ENCODE measurements at places on chromosomes 5 and 9.
A peak's percentile ranks its signal among the peaks of the same experiment; 100 is the strongest.

DNA sequence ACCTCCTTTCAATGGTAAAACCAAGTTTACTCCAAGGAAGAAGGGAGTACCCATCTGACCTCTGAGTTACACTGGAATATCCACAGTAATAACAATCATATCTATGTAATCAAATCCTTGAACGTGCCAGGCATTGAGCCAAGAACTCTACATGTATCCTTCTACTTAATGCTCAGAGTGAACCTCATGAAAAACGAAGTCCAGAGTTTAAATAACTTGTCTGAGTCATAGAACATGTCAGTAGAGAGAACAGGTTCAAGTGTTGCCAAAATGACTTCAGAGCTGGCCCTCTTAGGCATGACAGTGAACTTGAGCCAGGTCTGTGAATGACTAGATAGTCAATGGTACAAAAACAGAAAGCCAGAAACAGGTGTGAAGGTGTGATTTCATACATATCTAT lies 164.1 kb upstream of the ZNF618 start:
- no peak for DNase-seq

GRCh38 chr5:124538191-124538590 lies 208.2 kb downstream of the ZNF608 start:
- no peak for DNase-seq

DNA sequence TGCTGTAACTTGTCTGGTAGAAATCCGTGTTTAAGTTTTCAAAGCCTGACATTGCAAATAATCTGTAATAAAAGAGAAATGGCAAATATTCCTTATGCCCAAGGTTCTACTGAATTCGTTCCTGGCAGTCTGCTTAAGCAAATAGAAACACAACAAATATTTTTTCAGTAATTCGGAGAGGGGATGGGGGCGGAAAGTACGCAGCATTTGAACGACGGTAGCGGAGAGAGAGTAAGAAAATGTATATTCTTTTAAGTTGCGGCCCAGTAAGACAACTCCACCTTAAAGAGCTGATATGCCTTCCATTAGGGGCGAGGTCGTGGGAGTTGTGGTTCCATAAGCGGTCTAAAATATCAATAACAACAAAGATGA lies 569 bp downstream of the YIPF5 start:
- DNase-seq: no peak

DNA sequence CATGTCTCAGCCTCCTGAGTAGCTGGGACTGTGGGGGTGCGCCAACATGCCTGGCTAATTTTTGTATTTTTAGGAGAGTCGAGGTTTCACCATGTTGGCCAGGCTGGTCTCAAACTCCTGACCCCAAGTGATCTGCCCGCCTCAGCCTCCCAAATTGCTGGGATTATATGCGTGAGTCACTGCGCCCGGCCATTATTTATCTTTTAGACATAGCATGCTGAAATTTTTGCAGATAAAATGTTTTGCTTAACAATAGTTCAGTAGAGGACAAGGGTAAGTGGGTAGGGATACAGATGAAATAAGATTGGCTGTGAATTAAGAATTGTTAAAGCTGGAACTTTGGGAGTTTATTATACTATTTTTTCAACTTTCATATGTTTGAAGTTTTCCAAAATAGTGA lies 150.8 kb upstream of the GRHPR start:
- DNase-seq: no peak

GRCh38 chr9:8101607-8102006 lies 302.0 kb upstream of the DMAC1 start:
- DNase-seq: no peak

DNA sequence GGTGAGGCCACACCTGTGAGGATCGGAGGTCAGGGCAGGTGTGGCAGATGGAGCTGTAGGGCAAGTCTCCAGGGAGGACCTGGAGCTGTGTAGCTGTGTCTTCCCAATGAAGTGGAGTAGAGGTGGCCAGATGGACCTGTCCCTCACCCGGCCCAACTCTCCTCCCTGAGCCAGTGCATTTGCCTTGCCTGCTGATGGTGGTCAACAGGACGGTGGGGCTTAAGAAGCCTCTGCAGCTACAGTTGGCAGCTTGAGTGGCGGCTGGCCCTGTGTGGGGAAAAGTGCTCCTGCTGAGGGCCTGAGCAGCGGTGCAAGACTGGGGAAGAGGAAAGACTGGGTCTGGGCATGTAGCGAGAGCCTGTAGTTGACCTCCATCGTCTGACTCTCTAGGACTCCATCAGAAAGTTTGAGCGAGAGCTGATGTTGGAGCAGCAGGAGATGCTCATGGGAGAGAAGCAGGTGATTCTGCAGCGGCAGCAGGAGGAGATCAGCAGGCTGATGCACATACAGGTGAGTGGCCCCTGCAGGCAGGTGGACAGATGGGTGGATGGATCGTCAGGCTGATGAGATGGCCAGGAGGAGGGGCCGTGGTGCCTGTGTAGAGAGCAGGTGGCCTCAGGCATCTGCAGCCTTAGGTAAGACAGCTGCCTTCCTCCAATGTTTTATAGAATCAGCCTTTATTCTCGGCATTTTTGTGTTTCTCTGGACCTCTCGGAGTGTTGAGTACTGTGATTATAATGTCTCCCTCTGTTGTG lies 24.9 kb downstream of the PITX1 start:
- DNase-seq: no peak

- DNase-seq: no peak
Observed at GRCh38 chr5:61755726-61756222, 423.7 kb downstream of the ZSWIM6 start.

- no peak for DNase-seq
Observed at GRCh38 chr9:126618585-126619360, 5.0 kb downstream of the LMX1B start.

GRCh38 chr5:92713335-92713743 lies 867.7 kb downstream of the NR2F1-AS1 start:
- DNase-seq: no peak

- no peak for DNase-seq
Observed at GRCh38 chr9:121921444-121921843, 171.7 kb downstream of the TTLL11 start.

GRCh38 chr9:5336688-5337087 lies 3.0 kb downstream of the RLN1 start:
- DNase-seq: no peak

- no peak for DNase-seq
Observed at GRCh38 chr5:97136475-97136874, 5.9 kb downstream of the LIX1 start.

GRCh38 chr5:139566611-139567010 lies 5.5 kb downstream of the UBE2D2 start:
- peak; percentile 67 for DNase-seq

DNA sequence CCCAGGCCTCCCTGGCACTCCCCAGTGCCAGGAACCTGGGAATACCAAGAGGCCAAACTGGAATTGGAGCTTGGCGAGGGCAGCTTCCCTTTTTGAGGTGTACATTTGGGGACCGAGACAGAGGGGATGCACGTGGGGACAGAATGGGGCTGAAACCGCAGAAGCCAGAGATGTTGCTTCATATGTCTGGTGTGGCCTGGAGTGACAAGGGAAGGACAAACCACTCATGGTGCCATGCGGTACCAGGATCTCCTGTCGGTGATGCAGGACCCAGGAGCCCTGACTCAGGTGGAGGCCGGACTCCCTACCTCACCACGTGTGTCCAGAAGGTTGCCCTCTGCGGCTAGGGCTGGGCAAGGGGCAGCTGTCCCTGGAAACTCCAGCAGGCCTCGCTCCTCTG lies 4.0 kb upstream of the CSF2 start:
- DNase-seq: peak; percentile 73

GRCh38 chr5:116272281-116272941 lies 187.6 kb downstream of the COMMD10 start:
- no peak for DNase-seq

- DNase-seq: no peak
Observed at GRCh38 chr9:7316166-7316795, 483.3 kb downstream of the DMAC1 start.

- peak; percentile 31 for DNase-seq
Observed at GRCh38 chr5:92518318-92518904, 1062.6 kb downstream of the NR2F1-AS1 start.
